ENCODE measurements at places on chromosomes 2 and 18. TPM values are rescaled to one million over a fixed set of nuclear protein-coding genes. Genes with fewer than 3 reads are reported as not detected.

- no peak for DNase-seq
Measured at GRCh38 chr2:227436436-227437174, 35.4 kb upstream of the AGFG1 start.

DNA sequence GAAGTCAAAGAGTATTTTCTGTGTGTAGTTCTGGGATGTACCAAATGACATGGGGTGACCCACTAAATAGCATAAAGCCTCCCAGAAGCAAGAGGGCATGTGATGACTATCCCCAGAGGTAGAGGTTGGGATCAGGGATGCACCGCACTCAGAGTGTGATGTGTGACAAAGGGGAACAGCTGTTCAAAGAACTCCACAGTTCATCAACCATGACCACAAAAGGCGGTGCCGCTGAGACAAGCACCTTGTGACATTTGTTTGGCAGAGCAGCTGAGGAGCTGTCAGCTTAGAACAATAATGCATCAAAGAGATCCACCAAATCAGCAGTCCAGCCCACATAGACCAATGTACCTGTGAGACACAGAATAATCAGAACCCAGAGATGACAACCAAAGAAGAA, 81.3 kb downstream of the VWC2L start:
- no peak for DNase-seq

DNA sequence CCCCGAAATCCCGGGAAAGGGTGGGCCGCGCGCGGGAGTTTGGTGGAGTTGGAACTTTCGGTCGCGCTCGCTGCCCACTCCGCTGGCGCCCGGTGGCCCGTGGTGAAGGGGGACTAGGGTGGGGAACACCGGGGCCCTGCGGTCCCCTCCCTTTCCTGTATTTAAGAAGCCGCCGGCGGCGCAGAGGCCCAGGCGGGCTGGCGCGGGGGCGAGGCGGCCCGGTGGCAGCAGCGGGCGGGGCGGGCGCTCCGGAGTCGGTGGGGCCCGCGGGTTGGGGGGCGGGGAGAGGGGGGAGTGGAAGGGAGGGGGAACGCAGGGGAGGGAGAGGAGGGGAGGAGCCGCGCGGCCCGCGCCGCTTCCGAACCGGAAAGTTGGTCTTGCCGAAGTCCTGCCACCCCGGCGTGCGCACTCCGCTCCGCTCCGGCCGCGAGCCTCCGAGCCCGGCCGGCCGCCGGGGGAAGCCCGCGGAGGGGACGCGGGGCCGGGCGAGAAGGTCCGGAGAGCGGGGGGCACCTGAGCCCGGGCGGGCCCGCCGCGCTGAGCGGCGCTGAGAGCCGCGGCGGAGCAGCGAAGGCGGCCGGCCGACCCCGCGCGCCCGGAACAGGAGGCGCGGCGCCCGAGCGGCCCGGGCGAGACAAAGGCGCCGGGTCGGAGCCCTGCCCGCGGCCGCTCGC, 425 bp upstream of the SALL3 start:
- no peak for DNase-seq

- no peak for DNase-seq
Measured at GRCh38 chr2:74119339-74119738, 28.4 kb downstream of the BOLA3 start.

- DNase-seq, result no peak
Measured at GRCh38 chr2:181176540-181176939, 196.1 kb downstream of the UBE2E3 start.

- no peak for DNase-seq
Measured at GRCh38 chr2:221876016-221876415, 303.9 kb upstream of the EPHA4 start.

DNA sequence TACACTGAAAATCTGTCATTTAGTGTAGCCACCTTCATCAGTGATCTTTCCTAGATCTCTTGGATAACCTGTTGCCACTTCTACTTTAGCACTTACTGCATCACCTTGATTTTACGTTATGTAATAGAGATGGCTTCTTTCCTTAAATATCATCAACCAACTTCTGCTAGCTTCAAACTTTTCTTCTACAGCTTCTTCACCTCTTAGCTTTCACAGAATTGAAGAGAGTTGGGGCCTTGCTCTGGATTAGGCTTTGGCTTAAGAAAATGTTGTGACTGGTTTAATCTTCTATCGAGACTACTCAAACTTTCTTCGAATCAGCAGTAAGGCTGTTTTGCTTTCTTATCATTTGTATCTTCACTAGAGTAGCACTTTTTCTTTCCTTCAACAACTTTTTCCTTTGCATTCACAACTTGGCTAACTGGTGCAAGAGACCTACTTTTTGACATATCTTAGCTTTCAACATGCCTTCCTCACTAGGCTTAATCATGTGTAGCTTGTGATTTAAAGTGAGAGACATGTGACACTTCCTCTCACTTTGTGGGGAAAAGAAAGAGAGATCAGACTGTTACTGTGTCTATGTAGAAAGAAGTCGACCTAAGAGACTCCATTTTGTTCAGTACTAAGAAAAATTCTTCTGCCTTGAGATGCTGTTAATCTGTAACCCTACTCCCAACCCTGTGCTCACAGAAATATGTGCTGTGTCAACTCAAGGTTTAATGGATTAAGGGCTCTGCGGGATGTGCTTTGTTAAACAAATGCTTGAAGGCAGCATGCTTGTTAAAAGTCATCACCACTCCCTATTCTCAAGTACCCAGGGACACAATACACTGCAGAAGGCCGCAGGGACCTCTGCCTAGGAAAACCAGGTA, 99.6 kb downstream of the ATL2 start:
- no peak for DNase-seq

DNA sequence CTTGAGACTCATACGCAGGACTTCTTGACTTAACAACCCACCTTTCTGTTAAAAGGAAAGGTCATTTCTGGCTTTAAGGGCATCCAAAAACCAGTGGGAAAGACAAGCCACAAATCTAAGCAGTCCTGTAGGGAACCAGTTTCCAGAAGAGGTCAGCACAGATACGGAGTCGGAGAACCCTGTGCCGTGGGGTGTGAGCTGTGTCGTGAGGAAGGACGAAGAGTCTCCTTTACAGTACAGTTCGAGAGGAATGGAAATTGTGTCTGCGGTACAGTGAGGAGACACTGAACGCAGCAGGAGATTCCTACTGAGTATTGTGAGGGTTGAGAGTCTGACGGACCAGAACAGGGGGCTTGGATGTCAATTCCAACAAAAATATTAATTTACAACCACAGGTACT, 17.7 kb downstream of the SLC30A3 start:
- no peak for DNase-seq

GRCh38 chr18:70166668-70167067, 38.8 kb downstream of the RTTN start:
- no peak for DNase-seq

GRCh38 chr18:24346254-24346653, 51.4 kb downstream of the OSBPL1A start:
- DNase-seq, result no peak

DNA sequence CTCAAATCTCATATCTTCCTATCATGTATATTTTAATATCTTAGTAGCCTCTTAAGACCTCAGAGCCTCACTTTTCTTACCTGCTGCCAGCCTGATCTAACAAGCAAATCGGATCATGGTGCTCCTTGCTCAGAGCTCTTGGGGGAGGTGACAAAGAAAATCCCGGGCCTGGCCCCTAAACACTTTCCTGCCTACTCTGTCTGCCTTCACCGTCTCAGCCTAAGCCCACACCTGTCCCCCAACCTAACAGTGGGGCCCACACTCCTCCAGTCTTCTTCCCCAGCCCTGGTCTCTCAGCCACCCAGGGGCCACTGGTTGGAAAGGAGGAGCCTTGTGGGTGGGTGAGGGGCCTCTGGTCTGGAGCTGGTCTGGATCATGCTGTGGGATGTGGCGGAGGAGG, 207.3 kb downstream of the HAUS1 start:
- DNase-seq, result no peak

DNA sequence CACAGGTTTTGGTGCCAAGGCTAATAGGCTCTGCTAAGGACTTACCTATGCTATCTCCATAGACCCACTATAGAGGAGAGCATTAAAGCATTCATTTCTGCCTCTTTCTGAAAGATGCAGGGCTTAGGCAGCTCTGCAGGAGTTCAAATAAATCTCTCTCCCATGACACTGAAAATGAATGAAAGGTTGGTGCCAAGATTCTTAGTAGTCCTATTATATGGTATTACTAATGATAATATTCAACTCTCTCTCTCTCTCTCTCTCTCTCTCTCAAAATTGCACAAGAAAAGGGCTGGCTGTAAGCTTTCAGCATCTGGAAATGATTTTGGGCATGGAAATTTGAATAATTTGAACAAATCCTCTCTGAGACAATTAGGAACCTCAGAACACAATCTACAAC, 433.7 kb downstream of the MBD2 start:
- no peak for DNase-seq

- DNase-seq, result no peak
Measured at GRCh38 chr2:110874453-110875383, 142.3 kb downstream of the ACOXL start.

Gene RFX8
- polyA plus RNA-seq, result not detected

Gene GNLY
- polyA plus RNA-seq, result not detected

DNA sequence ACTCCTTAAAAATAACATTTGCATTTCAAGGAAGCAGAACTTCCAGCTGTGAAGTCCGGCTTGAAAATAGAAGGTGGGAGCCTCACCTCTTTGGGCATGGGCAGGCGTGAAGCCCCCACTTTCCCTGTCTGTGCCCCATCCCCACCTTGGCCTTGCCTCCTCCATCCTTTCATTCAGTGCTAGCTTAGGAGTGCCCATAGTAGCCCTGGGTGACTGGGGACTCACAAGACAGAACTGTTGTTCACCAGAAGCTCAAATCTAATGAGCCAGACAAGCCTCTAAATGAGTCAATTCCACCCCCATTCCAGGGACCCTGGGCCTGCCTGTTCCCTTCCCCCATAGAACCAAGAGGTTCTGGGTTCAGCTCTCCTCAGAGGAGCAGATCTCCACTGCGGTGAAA, 20.0 kb downstream of the SPATA3 start:
- DNase-seq, result no peak

DNA sequence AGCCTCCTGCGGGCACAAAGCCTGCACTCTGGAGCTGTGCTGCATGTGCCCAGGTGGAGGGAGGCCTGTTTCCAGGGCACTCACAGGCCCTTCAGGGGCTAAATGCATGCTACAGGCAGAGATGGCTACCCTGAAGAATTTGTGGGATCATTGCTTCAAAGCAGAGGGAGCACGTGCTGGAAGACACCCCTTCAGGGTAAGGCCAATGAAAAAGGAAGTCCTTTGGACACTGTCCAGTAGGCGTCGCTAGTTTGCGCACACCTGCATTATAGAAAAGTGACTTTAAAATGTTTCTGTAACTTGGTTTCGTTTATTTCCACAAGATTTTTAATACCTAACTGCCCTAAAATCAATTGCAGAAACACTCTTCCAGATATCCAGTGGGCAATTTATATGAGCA, 325.3 kb downstream of the ZNF516 start:
- DNase-seq, result no peak

Gene CNTNAP5
- not detected for polyA plus RNA-seq
